ENCODE measurements at places on chromosomes 5 and 9.
A peak's percentile ranks its signal among the peaks of the same experiment; 100 is the strongest.

GRCh38 chr5:146624179-146624578, 108.2 kb upstream of the GPR151 start:
- DNase-seq, result no peak

GRCh38 chr5:59874675-59875074, 18.9 kb downstream of the PDE4D start:
- DNase-seq, result peak; percentile 4

DNA sequence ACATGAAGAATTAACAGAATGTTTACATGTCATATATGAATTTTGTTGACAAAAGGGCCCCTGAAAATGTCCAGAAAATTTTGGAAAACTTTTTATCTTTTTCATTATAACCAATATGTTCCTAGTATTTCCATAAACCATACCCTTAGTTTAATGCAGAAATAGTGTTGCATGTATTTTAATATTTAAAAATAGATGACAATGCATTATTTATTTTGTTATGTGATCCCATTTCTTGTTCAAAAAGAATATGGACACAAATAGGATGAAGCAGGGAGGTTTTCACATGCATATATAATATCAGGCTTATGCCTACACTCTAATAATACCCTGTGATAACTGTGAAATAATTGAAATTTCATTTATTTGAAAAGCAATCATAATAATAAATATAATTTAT, 500.5 kb downstream of the CDH18 start:
- no peak for DNase-seq

GRCh38 chr9:13143281-13143680, 136.2 kb downstream of the MPDZ start:
- no peak for DNase-seq

GRCh38 chr5:72599065-72599433, 91.8 kb upstream of the ZNF366 start:
- DNase-seq, result no peak

- peak; percentile 56 for DNase-seq
These were observed 208.0 kb upstream of the ANKRD55 start for GRCh38 chr5:56440871-56441740.

GRCh38 chr5:60349891-60350415, 350.0 kb downstream of the DEPDC1B start:
- no peak for DNase-seq

GRCh38 chr9:97774673-97775072, 77.5 kb upstream of the XPA start:
- DNase-seq, result no peak

- no peak for DNase-seq
These were observed 90.1 kb downstream of the PAPPA start for GRCh38 chr9:116243708-116244107.

- DNase-seq, result peak; percentile 31
These were observed 136.1 kb upstream of the DMAC1 start for GRCh38 chr9:7935681-7936080.

- no peak for DNase-seq
These were observed 3.3 kb upstream of the LCN2 start for GRCh38 chr9:128145951-128146351.

- DNase-seq, result no peak
These were observed 81.8 kb upstream of the ELL2 start for GRCh38 chr5:96043446-96043845.

- no peak for DNase-seq
These were observed 248.7 kb downstream of the TAF11L14 start for GRCh38 chr5:17882760-17883488.

- DNase-seq, result peak; percentile 71
These were observed 148.1 kb downstream of the PDE4D start for GRCh38 chr5:59745415-59745863.

DNA sequence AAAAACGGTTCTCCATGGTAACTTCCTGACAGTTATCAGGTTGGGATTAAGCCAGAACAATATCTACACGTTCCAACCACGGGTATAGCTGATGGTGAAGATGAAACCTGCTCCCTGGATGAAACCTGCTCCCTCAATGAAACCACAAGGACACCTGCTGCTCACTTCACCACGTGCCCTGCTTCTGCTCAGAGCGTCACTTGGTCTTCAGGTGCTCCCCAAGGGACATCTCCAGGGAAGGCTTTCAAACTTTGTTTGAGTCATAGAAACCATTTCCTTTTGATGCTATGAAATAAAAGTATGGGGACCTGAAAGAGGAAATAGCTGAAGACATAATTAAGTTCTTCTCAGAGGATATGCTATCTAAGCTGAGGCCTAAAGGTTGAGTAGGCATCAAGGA, 242.4 kb downstream of the MED10 start:
- DNase-seq, result no peak

DNA sequence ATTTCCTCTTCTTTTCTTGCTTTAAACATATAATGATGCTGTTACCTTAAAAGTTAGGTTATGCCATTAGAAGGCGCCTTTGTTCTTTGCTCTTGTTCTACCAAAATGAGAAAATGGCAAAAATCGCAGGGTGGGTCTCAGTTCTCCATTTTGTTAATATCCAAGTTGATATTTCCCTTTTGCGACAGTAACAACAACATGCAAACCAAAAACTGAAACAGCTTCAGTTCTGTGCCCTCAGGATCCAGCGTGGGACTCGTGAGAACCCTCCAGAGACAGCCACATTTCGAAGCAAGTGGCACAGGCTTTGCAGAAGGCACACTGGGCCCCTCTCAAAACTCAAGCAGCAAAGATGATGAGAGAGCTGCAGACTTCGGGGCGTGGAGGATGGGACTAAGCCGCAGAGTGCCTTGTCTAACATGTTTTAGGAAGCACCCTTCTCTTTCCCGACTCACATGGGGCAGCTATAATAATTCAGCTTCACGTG, 33.0 kb upstream of the LCP2 start:
- DNase-seq, result no peak

DNA sequence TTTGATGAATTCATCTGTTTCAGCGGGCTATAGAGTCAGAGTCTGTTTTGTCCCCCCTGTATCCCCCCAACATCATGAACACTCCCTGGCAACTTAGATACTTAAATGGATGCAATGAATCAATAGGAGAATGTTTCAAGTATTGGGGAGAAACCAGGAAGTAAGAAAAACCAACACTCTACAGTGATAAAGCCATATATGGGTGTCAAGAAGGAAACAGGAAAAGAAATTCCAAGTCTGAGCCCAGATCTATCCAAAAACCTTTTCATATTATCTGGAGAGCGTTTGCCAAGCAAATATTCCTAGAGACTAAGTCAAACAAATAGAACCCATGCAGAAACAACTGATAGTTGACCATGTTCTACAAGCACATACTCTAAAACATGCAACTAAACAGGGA, 2.3 kb upstream of the GNAQ start:
- DNase-seq, result no peak

- DNase-seq, result no peak
These were observed 69.0 kb downstream of the MTAP start for GRCh38 chr9:21871256-21871975.

DNA sequence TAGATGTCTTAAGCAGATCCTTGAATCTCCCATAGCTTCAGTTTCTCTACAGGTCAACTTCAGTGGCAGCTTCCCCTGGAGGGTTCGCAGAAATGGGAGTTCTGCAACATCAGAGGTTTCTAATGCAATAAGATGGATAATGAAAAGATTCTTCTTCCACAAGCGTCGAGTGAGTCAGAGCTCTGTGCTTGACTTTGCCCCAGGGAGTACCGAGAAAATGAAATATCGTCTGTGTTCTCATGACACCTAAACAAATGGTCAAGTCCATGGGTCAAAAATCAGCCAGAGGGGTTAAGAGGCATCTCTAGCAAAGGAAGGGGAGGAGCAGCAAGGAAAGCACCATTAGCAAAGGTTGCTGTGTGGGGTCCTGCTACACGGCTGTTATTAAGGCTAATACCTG, 3.2 kb upstream of the ADRA1B start:
- peak; percentile 66 for DNase-seq

GRCh38 chr5:135386096-135386495, 12.9 kb downstream of the MACROH2A1 start:
- DNase-seq, result no peak

DNA sequence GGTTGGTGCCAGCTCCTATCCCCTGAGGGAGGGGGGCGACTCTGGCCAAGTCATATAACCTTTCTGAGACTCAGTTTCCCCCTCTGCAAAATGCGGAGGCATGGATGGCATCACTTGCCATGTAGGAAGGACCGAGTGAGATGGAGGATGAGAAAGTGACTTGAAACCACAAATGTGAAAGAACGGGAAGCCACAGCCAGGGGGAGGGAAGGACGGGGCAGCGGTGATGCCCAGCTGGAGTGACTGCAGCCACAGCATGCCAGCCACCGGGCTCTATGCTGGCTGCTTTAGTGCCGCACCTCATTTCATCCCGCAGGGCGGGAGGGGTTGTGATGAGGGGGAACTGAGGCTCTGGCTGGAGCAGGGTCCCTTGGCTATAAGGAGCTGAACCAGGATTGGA, 74.5 kb downstream of the HMCN2 start:
- DNase-seq, result no peak

GRCh38 chr5:160237571-160238093, 8.3 kb downstream of the FABP6 start:
- DNase-seq, result no peak

DNA sequence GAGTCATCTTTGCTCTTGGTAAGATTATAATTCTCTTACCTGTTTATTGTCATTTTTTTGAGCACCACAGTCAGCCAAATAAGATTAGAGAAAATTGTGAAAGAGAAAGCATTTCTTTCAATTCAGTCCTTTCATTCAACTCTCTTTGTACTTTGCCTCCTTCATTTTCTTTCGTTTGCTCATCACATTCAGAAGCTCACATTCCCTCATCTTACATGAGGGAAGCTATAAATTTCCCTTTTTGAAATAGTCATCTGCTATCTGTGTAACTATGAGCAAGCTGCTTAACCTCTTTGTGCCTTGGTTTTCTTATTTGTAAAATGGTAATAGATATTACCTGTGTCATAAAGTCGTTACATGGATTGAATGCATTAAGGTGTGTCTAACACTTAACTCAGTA, 41.4 kb downstream of the PAM start:
- DNase-seq, result no peak

- DNase-seq, result peak; percentile 48
These were observed 152.2 kb downstream of the ARHGAP26 start for GRCh38 chr5:142922223-142922952.

- peak; percentile 60 for DNase-seq
These were observed 351.1 kb upstream of the TLE4 start for GRCh38 chr9:79220666-79221065.

GRCh38 chr9:76729980-76730737, 34.1 kb upstream of the PCA3 start:
- no peak for DNase-seq

GRCh38 chr9:133133681-133134387, 12.8 kb upstream of the RALGDS start:
- peak; percentile 87 for DNase-seq

DNA sequence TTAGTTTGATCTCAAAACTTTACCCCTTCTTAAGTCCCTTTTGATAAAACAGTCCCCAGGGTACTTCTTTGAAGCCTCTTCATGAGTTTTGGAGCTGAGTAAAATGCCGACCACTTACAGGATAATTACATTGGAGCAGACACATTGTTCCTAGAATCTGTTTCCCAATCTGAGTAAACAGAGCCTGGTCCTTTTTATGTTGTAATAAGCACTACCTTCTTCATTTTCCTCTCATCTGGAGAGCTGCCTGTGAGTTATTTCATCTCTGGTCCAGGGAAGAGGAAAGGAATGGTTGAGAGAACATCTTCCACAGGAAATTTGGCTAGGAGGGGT, 26.3 kb upstream of the GALNT10 start:
- no peak for DNase-seq

DNA sequence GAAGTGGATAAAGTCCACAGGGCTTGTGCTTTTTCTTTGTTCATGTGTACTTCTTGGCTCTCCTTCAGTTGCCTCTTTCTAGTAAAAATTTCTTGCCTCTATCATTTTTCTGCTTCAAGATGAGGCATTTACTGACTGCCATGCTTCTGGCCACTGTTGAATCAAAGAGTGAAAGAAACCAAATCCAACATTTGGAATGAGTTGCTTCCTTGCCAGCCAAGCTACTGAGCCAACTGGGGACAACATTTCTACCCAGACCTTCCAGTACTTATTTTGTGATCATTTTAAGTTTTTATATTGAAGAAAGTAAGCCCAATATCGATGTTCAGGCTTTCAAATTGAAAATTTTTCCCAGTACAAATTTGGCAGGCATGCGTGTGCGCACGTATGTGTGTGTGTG, 73.2 kb downstream of the SNCAIP start:
- DNase-seq, result no peak

GRCh38 chr9:89234205-89235067, 55.8 kb upstream of the SHC3 start:
- DNase-seq, result peak; percentile 20

DNA sequence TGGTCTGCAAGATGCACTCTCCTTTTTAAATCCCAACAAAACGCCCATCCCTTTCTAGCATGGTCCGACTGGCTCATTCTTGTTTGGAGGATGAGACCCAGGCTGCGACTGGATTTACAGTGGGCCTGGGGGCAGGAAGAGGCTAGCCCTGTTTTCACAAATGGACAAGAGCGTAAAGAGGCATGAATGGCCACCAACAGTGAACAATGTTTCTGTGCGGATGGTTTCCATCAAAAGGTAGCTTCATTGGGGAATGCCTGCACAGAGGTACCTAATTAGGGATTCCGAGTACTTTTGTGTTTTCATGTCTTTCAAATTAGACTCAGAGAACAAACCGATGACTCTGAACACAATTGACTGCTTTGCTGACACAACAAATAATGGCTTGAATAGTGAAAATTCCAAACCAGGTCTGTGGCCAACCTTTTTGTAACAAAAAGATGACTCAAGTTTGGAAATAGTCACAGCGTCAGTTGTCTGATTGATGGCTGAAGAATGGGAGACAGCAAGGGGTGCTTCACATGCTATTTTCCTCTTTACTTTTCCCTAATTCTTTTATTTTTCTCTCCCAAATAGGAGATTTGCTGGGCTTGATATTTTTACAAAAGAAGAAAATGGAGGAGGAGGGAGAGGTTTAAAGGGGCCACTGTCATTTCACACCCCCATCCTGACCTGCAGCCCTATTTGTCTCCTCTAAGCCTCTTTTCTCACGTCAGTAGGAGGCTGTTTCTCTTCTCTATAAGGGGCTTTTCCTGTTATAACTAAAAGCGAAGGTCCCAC, 208.1 kb upstream of the S1PR3 start:
- DNase-seq, result peak; percentile 78

DNA sequence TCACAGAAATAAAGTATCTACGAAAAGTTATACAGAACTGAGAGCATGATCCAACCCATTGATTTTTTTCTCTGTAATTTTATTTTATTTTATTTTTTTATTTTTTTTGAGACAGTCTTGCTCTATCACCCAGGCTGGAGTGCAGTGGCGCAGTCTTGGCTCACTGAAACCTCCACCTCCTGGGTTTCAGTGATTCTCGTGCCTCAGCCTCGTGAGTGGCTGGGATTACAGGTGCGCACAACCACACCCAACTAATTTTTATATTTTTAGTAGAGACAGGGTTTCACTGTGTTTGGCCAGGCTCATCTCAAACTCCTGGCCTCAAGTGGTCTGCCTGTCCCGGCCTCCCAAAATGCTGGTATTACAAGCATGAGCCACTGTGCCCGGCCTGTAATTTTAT, 107.3 kb downstream of the VPS13A start:
- DNase-seq, result no peak

- peak; percentile 48 for DNase-seq
These were observed 1.8 kb downstream of the IL6ST start for GRCh38 chr5:55993013-55993412.
